ENCODE measurements at places on chromosomes 4 and X. TPM values are rescaled to one million over a fixed set of nuclear protein-coding genes. Genes with fewer than 3 reads are reported as not detected.
A peak's percentile ranks its signal among the peaks of the same experiment; 100 is the strongest.

DNA sequence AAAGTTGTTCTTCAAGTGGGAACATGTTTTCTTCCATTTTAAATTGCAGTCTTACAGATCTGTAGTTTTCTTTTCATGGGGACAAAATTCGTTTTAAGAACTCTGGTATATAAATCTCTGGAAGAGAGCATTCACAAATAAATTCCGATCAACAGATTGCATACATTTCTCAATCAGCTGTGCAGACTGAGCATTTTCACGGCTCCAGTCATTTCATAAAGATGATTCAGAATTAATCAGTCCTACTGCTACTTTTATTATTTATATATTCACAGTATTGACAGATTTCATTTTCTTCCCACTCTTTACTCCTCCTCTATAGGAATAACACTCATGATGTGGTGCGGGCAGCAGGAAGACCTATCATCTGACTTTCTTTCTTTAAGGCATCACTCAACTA is 534.9 kb upstream of the FTHL17 start:
- DNase-seq, result no peak

DNA sequence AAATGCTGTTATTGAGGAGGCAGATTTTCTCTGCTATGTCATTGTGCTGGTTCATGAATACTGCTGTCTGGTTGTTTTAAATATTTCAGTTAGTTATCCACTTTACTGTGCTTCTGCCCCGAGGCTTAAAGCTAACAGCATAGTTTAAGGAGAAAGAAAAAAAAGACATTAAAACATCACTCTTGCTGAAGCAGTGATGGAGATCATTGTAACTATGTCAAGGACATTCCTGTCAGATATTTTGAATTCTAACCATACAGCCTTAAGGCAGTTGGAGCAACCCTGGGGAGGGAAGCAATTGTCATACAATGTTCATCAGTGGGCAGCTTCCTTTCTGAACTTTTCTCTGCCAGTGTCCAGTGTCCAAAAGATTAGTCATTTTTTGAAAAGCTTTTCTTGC is 199.0 kb upstream of the DDX53 start:
- DNase-seq, result peak; percentile 56

DNA sequence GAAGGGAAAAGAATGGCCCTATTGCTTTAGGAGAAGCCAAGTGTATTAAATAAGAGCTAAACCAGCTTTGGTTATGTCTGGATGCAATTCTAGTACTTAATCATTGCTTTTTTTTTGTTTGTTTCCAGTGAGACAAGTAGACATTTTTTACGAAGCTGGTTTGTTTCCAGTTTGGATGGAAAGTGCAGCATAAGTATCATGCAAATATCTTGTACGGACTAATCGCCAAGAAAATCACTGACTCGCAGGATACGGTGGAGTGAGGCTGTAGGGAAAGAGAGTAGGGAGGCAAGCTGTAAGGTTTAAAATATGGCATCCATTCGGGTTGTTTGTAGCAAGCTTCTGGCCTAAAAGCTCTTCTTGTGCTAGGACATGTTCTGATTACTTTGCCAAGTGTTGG is 64.8 kb downstream of the HPGD start:
- DNase-seq, result no peak

The SAGE1 gene
- total RNA-seq, result 0.10 TPM

The GLRA3 gene
- not detected for total RNA-seq

The PAQR3 gene
- total RNA-seq, result 19.8 TPM

The SLC2A9 gene
- total RNA-seq, result not detected

- no peak for DNase-seq
These were observed 425.6 kb downstream of the PCDH18 start for GRCh38 chr4:137106733-137107132.

DNA sequence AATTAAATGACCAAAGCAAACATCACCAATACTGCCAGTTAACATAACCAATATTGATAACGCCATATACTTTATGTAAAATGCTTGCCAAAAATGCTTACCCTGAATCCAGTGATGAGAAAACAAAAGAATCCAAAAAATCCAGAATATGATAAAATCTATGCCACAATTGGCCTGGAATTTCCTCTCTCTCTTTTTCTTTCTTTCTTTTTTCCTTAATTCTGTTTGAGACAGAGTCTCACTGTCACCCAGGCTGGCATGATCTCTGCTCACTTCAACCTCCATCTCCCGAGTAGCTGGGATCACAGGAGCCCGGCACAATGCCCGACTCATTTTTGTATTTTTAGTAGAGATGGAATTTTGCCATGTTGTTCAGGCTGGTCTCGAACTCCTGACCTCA is 9.8 kb upstream of the SLC7A11 start:
- DNase-seq, result no peak

DNA sequence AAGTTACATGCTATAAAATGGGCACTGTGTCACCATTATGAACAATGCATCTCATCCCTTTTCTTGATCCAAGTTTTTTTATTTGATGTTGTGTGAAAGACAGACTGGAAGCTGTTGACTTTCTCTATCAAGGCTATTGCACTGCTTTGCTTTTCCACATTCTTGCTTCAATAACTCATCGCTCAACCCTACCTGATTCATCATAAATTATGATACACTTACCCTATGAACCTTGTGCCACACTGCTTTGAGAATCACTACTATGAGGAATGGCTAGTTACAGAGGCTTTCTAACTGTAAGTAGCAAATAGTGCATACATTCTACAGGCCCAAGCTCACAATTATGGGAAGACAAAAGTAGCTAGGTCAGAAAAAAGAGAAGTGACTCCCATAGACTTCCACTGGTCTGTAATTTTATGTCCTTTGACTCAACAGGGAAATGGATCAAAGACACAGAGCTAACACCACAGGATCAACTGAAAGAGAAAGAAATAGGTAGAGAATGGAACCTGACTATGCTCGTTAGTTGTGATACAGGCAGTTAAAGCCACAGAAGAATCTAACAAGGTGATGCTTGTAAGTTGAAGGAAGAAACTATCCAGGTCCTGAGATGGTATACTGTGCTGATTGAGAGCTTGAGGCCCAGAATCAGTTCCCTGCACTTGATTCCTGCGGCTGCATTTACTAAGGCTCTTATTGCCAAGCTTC is 163.5 kb downstream of the PPP3CA start:
- no peak for DNase-seq

DNA sequence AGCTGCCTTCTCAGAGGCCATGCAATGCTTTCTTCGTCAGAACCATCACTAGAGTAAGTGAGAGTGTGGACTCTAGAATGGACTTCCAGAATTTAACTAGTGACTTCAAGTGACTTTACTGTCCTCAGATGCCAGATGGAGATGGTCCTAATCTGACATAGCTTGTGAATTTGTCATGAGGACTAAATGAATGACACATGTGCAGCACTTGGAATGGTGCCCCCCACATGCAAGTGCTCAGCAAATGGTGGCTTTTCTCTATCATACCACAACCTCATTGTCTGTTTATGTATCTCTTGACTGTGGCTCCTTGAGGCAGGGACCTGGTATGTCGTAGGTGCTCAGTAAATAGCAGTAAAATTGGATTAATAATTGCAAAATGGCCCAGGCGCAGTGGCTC is 91.6 kb upstream of the STX18 start:
- no peak for DNase-seq

DNA sequence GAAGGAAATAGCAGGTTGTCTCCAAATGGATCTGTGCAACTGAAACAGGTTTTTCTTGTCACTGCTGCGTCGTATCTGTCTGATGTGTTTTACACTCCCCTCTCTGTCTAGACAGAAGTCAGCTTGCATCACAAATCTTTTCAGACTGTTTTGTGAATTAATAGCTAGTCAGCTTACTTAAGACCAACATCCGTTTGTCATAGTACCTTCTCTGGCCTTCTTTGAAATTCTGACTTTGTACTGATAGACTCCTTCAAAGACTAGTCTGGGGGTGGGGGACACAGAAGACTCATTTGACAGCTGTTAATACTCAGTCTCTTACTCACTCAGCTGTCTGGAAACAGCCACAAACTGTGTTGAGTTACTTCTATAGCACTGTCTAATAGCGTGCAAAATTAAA is 197.8 kb downstream of the PALLD start:
- DNase-seq, result peak; percentile 76

The PRDM5 gene
- 11.4 TPM for total RNA-seq

GRCh38 chr4:15233264-15233597 is 194.6 kb upstream of the C1QTNF7 start:
- no peak for DNase-seq

DNA sequence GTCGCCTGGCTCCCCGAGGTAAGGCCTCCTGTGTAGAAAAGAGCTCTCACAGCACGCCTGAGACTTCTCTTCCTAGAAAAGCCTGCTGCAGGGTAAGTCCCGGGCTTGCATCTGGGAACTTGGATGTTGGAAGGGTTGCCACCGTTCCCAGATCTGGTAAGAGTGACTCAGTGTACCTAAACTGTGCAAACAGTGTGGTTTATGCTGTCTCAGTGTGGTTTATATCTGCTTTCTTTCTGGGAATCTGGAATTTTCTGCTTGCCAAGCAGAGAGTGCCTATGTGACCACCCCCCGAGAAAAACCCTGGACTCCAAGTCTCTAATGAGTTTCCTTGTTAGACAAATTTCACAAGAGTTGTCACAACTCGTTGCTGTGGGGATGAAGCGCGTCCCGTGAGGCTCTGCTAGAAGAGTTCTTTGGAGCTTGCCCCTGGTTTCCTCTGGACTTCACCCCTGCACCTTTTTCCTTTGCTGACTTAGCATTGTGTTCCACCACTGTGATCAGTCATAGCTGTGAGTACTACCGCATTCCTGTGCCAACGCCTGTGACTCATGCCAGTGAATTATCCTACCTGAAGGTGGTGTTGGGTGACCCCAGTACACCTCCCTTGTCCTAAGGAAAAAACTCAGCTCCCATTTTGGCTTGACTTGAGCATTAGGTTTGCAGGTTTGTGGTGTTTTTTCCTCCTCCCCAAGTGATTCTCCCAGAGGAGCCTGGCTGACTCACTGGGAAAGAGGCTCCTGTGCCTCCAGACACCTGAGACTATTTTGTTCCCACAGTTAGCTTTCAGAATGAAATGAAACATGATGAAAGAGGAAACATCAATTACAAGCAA is 14.5 kb downstream of the SLC2A9 start:
- peak; percentile 59 for DNase-seq

GRCh38 chr4:3483471-3483921 is 20.4 kb downstream of the DOK7 start:
- DNase-seq, result peak; percentile 76

DNA sequence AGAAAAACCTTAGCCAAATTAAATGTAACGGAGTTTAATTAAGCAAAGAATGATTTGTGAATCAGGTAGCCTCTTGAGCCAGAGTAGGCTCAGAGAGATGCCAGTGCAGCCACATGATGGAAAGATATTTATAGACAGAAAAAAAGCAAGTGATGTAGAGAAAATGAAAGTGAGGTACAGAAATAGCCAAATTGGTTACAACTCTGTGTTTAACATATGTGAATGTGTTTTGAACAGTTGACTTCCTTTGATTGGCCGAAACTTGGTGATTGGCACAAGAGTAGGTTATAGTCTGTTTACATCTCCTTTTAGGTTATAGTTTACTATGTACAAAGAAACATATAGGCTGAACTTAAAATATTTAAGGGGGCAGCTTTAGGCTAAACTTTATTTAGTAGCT is 459.9 kb upstream of the BOD1L1 start:
- DNase-seq, result no peak

DNA sequence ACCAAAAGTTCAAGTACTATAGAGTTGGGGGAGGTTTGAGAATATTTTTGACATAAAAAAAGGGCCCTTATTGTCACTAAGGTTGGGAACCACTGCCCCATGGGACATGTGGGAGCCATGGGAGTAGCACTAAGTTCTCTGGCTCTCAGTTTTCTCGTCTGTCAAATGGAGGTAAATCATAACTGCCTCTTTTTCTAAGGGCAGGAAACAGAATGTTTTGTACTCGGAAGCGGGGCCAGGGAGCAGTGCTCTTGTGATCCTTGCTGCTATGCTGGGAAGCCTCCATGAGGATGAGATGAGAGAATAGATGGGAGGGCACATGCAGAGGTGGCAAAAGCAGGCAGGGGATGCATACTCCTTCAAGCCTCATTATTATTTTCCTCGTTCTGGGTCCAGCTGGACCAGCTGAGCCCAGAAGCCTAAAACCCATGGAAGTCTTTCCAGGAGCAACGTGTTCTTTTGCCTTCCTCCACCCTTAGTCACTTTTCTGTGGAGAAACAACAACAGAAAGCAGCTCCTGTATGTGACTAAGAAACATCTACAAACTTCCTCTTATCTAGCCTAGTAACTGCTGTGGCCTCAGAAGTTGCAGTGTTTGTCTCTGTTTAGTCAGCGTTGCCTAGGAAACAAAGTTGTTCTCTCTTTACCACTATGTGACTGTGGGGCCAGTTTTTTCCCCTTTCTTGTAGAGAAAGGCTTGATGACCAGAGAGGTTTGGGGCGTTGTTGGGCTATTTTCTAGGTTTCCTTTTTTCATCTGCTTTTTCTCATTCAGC is 64.8 kb downstream of the TSC22D3 start:
- DNase-seq, result peak; percentile 91

The STK32B gene
- 13.7 TPM for total RNA-seq

The NOX1 gene
- not detected for total RNA-seq

DNA sequence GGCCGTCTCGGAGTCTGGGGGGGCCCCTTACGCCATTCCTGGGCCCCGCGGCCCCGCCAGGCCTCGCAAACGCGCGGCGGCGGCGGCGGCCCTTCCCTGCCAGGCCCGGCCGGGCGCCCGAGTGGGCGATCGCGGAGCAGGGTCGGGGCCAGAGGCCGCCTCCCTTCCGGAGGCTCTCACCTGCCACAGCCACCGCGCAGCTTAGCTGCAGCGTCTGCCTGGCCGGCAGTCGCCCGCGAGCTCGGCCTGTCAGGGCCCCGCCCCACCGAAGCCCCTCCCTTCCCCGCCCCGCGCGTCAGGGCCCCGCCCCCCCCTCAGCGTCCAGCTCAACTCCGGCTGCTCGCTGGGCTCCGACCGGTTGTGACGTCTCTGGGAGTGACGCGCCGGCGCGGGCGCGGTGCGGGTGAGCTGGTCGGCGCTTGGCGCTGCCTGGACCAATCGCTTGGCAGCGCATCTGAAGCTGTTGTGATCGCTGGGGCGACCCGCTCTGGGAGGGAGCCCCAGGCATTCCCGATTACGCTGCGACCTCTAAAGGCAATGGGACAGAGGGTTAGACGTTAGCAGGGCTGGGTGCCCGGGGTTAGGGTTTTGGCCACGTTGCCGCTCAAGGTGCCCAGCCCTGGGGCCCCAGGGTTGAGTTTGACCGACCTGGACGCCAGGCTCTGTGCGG is at the start of gene SLC10A3:
Gene SLC10A3, minus strand, starts transcription at position 216 of the 670 bp plus-strand sequence. CDS start 1,689 bp downstream, outside the sequence.
- DNase-seq, result peak; percentile 90

DNA sequence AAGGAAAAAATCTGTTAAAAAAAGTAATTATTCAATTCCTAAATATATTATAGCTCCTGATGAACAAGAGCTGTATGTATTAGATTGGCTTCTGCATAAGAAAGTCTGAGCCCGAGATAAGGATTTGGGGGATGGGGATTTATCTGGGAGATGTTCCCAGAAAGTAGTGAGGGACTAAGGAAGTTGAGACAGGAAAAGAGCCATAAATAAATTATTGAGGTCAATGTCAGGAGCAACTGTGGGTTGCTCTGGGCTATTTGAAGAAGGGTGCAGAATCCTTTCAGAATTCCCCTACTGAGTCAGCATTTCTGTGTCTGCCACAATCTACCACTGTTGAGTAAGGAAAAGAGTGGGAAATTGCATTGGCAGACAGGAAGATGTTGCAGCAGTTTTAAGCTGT is 3.1 kb upstream of the TDO2 start:
- peak; percentile 97 for DNase-seq
